ENCODE measurements at places on chromosomes 5 and 9. TPM values are rescaled to one million over a fixed set of nuclear protein-coding genes. Genes with fewer than 3 reads are reported as not detected.

Gene LRRC19
- not detected for total RNA-seq

DNA sequence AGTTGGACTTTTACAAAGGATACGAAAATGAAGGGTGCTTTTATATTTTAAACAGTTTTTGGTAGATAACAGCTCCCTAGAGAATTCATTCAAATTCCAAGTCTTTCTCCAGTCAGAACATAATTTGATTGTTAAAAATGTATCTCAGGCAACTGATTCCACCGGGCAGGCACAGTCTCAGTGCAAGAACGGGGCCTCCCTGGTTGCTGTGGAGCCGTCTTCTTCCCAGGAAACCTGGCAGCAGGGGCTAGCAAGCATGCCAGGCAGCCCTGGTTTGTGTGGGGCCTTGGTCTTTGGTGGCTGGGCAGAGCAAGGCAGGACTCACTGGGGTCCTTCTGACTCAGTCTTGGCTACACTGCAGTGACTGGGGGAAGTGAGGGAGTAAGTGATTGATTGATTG, 143.5 kb downstream of the NXNL2 start:
- no peaks in the 10 kb centered on the region for H3K4me1 ChIP-seq
- no peak overlapping the region for H3K27ac ChIP-seq
- DNase-seq = no peak
- H3K27me3 ChIP-seq = no peaks in the 10 kb centered on the region
- no peaks in the 10 kb centered on the region for H3K36me3 ChIP-seq
- no peak overlapping the region for H3K4me3 ChIP-seq

Gene IFNB1
- total RNA-seq = not detected

DNA sequence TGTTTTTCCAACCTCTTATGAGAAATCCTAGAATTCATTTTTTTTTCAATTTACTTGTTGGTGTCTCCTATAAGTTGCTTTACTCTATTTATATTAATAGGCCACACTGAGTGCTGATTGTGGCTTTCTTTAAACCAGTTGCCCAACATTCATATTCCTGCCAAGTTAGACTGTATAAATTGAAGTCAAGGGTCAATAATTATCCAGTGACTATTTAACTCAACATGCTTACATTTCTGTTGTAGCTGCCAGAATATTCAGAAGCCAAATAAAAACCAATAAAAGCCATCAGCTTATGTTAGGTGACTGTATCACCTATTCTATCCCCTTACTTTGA, 169.0 kb downstream of the PTPRD start:
- H3K27ac ChIP-seq = no peak overlapping the region
- no peak overlapping the region for H3K4me3 ChIP-seq
- no peaks in the 10 kb centered on the region for H3K36me3 ChIP-seq
- DNase-seq = no peak

Gene TMEM174
- not detected for total RNA-seq

- H3K27me3 ChIP-seq = no peaks in the 10 kb centered on the region
- no peak for DNase-seq
- no peak overlapping the region for H3K27ac ChIP-seq
- H3K4me1 ChIP-seq = no peaks in the 10 kb centered on the region
Observed at GRCh38 chr9:135223831-135224230, 136.4 kb downstream of the OLFM1 start.

GRCh38 chr9:15306068-15306756, 804 bp downstream of the TTC39B start:
- DNase-seq = peak; percentile 33
- H3K27me3 ChIP-seq = no peaks in the 10 kb centered on the region
- H3K4me3 ChIP-seq = peak overlapping the region; percentile 98
- H3K36me3 ChIP-seq = peaks cover 11% of the 10 kb centered on the region

Measured in activated T-helper 2 cell treated with anti-CD3 and anti-CD28 coated beads, Interferon-gamma antibody, Interleukin-2, Interleukin-4, amounts not matched to agents 10 μg/mL and 5 μg/mL and 100 μg/mL, durations not matched to agents 14 hours and 24 hours and 36 hours (primary cell).